ENCODE measurements at places on chromosomes 7 and 10.

- no peak for DNase-seq
Observed at GRCh38 chr7:101565601-101566209, 63.4 kb downstream of the MYL10 start.

GRCh38 chr10:43200538-43201390 lies 62.5 kb downstream of the CSGALNACT2 start:
- DNase-seq, result no peak

DNA sequence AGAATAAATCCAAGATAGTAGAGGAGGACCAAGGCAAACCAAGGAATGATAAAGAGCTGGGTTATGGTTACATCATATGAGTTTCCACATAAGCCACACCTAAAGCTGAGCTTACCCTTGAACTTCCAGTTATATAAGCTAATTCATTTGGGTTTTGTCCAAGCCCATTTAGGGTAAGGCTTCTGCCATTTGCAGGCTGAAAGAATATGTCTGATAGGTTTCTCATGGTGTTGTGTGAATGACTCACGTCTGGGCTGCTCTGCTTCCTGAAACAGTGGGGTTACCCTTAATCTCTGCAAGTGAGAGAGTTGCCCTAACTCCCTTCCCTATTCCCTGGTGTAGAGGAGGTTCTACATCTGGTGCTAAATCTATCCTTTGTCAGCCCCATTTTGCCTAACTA lies 60.8 kb downstream of the PTTG1IP2 start:
- DNase-seq, result no peak

- DNase-seq, result no peak
Observed at GRCh38 chr7:151780631-151781030, 96.3 kb downstream of the PRKAG2 start.

GRCh38 chr7:131692131-131692960 lies 135.9 kb upstream of the PODXL start:
- no peak for DNase-seq

GRCh38 chr10:31751738-31752080 lies 176.9 kb downstream of the ARHGAP12 start:
- DNase-seq, result no peak

DNA sequence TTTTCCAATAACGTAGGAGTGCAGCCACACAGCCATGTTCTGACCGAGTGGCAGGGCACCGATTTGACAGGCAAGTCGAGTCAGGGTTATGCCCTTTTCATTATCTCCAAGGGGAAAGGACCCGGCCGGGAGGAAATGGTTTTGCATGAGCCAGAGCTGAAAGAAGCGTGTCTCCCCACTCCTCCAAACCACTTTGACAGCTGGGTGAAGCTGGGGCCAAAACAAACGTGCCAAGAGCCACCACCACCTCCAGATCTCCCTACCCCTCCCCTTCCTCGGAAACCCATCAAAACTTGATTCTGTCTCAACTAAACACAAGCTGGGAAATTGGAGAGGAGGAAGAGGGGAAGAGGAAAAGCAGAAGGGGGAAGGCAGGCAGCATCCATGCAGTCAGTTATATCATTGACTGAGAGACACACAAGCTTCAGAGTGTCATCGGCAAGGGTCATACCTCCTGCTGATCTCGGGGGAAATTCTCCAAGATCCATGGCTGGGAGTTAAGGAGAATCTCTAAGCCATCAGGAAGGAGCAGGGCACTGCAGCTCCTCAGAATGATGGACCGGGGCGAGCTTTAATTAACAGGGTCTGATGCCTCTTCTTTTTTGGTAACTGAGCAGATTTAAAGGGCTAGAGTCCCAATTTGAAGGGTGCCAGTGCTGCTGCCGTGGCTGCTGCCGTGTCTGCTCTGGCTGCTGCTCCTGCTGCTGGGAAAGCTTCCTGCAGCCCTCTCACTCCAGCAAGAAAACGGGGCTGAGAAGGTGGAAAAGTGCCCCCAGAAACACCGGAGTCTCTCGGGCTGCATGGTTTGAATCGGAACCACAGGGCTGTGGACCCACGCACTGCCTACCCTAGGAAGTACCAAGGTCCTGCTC lies 34.7 kb upstream of the CALN1 start:
- no peak for DNase-seq

DNA sequence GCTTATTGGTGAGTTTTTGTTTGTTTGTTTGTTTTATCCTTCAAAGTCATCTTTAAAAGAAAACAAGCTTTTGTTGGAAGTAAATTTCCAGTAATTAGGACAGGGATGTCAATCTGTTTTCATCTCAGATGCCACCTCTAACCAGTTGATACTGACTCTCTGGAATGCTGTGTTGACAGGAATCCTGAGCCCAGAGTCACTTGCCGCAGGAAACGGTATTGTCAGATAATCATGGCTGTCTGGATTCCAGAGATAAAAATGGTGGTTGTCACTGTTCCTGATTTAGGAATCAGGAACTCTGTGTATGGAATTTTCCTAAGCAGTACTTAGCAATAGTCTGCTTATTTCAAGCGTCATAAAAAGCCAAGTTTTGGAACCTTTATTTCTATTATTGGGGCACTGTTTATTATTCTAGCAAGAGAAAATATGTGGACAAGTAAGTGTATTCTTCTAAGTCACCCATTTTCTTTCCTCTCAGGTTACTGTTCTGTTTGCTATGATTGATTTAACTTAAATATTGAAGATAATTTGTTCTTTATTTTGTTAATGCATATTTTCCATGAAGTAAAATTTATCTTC lies 39.2 kb downstream of the CDC123 start:
- no peak for DNase-seq

GRCh38 chr7:44977959-44978335 lies 868 bp downstream of the MYO1G start:
- DNase-seq, result no peak

DNA sequence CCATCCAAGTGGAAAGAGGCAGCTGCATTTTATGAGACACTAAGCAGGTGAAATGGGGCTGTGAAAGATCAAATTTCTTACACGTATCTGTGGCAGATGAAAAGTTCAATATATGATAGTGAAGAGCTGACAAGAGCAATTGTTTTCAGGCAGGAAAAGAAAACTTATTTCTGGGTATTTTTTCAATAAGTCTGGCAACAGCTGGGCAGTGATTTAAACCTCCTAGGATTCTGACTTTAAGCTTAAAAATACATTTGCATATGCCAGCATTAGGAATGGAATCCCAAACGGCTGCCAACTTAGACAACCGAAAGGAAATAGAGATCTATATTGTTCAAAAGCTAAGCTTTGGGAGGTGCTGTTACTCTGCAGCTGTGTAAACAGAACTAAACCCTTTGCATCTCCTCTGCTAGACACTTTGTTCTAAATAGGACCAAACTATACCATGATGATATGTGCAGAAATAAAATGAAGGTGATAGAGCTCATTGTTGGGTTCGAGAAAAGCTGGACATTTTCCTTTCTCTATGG lies 26.1 kb downstream of the DYNC1I1 start:
- DNase-seq, result no peak

DNA sequence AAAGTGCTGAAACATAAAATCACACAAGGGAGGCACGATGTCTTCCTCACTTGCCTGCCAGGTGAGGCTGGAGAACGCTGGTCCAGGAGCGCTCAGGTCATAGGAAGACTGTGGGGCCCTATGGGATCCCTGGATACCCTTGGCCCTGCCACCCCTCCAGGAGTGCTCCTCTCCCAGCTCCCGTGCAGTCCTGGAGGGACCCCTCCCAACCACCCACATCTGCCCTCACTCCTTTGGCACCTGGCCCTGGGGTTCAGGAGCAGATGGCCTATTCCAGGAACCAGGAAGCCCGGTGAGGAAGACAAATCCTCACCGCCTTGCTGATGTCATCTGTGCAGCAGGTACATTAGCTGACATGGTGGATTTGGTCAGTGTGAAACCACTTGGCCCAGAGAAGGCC lies 3.7 kb upstream of the CXCL12 start:
- no peak for DNase-seq

DNA sequence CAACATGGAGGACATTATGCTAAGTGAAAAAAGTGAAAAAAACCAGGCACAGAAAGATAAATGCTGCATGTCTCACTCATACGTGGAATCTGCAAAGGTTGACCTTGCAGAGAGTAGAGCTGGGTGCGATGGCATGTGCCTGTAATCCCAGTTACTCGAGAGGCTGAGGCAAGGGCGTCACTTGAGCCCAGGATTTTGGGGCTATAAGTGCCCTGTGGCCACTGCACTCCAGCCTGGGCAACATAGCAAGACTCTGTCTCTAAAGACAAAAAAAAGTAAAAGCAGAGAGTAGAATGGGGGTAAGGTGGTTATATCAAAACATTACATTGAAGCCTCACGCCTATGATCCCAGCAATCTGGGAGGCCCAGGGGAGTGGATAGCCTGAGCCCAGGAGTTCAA lies 22.8 kb downstream of the CBX3 start:
- DNase-seq, result no peak

DNA sequence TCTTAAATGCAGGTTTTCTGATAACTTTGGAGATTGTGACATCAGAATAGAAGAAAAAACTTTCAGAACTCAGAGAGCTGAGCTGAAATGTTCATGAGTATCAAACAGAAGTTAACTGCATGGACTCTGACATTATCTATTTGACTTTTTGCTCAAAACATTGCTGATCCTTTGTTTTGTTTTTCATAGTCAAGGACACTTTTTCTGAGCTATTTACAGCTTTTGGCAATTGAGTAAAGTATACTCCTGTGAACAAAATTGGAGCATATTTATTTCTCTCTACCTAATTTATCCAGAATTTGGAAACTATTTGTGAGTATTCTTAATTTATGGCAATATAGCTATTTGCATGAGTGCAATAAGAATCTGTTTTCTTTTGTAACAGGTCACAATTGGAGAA lies 11.1 kb downstream of the KCP start:
- no peak for DNase-seq

DNA sequence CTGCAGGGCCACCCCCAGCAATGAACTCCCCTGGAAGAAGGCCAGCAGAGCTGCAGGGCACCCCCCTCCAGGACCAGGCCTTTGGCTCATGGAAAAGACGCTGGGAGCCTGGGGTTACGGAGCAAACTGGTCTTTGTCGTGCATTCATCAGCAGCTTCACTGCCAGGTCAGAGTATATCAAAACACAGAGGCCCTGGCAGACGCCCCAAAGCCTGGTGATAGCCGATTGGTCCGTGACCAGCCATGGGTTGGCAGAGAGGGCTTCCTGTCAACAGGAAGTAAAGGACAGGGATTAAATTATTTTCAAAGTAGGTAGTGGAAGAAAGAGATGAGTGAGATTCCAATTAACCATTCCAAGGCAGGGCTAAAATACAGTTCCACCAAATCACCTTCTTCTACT lies 9.0 kb downstream of the PRKAG2 start:
- no peak for DNase-seq

- no peak for DNase-seq
Observed at GRCh38 chr10:101545898-101546297, 42.2 kb downstream of the POLL start.

DNA sequence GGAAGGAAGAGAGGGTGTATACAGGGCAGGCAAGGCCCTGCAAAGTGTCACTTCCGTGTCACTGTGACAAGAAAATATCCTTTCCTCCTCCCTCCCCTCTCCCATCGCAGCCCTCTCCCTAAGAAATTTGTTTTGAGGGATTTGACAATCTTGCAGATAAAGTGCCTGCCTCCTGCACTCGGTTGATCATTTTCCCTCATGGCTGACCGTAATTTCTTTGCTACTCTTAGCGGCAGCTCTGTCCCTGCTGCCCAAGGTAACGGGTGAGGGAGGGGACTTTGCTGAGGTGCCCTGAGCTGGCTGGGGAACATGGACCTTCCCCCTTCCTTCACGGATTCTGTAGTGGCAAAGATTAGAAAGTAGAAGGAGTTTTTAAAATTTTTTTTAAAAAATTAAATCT lies 179.1 kb downstream of the TCF7L2 start:
- DNase-seq, result no peak

- DNase-seq, result no peak
Observed at GRCh38 chr7:24880886-24881285, 99.1 kb downstream of the OSBPL3 start.

GRCh38 chr7:97818066-97818663 lies 54.0 kb downstream of the ASNS start:
- no peak for DNase-seq

DNA sequence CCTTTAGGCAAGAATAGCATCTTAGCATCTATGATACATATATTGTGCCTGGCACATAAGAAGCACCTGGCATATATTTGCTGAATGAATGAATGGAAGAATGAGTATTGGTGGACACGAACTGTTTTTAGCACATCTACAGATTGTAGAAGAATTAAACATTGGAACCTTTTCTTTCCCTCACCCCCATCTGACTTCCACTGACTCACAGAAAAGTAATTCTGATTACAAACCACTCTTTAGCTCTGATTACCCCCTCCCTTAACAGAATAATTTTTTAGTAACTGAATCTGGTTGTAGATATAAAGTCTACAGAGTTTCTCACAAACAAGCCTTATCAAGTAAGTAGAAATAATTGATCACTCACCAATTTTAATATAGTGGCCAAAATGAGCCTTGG lies 31.9 kb downstream of the SLC26A4 start:
- DNase-seq, result no peak

GRCh38 chr7:116678780-116679179 lies 6.8 kb downstream of the MET start:
- DNase-seq, result no peak

DNA sequence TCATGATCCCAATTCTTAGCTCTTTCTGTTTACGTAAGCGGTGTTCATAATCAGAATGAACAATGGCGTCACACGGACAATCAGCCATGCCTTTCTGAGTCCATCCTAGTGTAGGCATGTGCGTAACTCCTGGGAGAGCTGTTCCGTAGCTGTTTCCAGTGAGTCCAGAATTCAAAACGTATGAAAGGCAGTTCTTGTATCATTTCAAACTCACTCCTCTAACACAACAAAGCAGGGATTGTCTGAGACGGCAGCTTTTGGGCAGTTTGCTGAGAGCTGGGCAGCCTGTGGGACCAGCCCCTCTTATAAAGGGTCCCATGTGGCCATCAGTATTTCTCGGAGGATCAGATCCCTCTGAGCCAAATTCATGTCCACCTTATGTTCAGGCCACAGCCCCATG lies 43.4 kb downstream of the PSPH start:
- DNase-seq, result no peak

DNA sequence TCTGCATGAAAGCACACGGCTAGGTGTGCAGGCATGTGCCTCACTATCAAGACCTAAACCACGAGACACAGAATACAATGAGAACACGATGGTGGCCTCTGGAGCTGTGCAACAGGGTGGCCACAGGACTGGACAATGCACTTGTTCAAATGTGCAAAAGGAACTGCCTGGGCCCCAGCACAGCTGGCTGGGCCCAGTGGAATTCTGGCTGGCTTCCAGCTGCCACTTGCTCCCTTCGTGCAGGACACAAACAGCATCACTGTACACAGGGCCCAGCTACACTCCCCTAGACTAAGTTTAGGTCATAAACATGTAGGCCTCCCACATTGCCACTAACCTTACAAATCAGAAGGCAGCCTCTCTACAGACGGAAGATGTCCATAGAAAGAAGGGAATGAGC lies 23.4 kb downstream of the DOCK4 start:
- DNase-seq, result no peak

GRCh38 chr7:25122373-25122772 lies 2.7 kb downstream of the CYCS start:
- no peak for DNase-seq

DNA sequence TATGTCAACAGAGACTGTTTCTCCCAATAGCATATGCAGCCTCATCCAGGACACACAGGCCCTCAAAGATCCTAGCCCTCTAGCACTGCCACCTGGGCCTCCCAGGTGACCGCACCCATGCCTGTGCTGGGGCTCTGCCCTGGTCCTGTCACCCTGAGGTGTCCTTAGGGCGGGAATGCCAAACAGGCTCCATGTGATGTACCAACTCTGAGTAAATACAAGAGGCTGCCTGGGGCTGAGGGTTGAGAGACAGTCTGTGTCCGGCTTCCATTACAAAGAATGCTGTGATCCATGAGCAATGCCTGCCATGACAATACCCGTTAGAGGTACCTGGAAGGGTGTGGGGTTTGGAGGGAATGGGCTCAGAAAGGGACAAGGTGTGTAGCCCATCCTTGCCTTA lies 83.0 kb upstream of the KAT6B start:
- DNase-seq, result no peak

Measured in left renal cortex interstitium (tissue), 4 donors.